Dermis blood vessel endothelial cell (primary cell): ENCODE measurements at places on chromosomes 16 and 17.

DNA sequence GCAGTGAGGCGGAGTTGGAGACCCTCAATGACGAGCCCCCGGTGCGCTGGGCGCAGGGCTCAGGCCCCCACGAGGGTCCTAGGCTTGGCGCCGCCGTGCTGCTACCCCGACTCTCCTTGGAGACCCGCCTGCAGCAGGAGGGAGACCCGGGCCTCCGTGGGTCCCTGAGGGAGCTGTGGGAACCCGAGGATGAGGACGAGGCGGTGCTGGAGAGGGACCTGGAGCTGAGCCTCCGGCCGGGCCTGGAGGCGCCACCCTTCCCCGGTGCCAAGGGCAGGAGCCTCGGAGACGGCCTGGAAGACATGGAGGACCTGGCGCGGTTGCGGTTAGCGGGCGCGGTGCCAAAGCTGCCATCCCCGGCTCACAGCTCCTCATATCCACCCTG, 2.3 kb downstream of the MYO15B start:
- DNase-seq = no peak

GRCh38 chr17:43860077-43860725, 13.2 kb downstream of the CD300LG start:
- DNase-seq = no peak

GRCh38 chr17:38326996-38327792, 16.6 kb downstream of the GPR179 start:
- DNase-seq = peak; percentile 38

GRCh38 chr16:89015271-89015859, 38.4 kb upstream of the CBFA2T3 start:
- DNase-seq = no peak

DNA sequence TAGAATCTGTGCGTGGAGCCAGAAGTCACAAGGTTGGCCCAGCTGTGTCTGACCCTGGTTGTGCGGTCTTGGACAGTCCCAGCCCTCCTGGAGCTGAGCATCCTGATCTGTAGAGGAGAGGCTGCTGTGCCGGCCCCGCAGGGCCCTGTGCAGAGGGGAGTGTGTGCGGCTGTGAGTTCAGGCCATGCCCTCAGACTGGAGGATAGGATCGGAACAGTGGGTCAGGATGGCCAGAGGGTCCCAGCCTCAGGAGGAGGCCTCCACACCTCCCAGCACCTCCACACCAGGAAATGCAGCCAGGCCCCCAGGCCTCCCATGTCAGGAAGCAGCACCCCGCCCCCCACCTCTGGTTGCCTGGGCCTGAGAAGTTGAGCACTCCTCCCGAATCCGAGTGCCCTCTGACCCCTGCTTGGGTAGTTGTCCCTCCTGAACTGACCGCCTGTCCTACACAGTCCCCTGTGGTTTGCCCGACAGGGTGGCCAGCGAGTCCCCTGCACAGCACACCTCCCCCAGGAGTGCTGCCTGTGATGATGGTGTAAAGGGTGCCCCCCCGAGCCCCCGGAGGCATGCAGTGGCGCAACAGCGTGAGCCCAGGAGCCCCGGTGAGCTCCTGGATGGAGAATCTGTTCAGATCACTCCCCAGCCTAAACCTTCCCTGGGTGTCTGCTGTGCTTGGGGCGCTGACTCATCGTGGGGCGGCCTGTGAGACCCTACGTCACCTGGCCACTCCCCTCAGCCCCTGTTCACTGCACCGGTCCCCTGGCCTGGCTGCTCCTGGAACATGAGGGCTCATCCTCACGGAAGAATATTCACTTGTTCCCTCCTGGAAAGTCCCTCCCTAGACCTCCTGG, 285.2 kb downstream of the SEC14L1 start:
- peak; percentile 59 for DNase-seq

GRCh38 chr17:74686761-74687160, 26.0 kb downstream of the CD300LF start:
- DNase-seq = no peak

DNA sequence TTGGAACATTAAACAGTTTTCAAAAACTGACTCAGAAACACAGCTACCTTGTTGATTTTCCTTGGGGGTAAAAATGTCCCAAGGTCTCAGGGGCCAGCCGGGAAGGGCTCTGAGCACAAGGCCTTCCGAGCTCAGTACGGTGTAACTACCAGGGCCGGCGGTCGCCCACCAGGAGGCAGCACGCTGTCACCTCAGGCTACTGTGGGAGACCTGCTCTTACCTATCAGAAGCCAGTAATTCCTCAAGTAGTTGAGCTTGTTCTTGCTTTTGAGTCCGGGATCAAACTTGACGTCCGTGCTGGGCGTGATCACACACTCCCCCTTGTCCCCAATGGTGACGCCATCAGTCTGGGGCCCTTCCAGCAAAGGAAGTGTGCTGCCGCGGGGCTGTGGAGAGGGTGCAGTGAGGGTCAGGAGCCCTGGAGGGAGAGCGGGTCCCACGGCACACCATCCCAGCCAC, 43.4 kb upstream of the ICAM2 start:
- DNase-seq = peak; percentile 74

DNA sequence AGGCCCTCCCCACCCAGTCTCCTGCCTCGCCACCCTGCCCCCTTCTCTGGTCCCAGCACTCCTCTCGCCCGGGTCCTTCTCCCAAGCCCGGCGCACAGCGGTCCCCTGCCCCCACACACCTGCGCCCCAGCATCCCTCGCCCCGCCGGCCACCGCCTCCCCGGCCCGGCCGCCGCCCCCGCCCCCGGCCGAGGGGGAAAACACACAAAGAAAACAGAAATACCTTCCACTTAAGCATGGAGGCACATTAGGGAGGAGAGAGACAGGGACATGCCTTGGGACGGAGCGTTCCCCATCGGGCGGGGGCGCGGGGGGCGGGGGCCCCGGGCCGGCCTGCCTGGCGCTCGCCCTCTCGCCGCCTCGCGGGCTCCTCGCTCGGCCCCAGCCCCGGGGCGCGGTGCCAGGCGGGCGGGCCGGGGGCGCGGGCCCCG, 326 bp downstream of the SRCIN1 start:
- no peak for DNase-seq

- no peak for DNase-seq
Observed at GRCh38 chr16:11752856-11753255, 10.2 kb upstream of the TXNDC11 start.

- no peak for DNase-seq
Observed at GRCh38 chr16:11224894-11225676, 30.9 kb downstream of the SOCS1 start.

GRCh38 chr17:301681-302299, 50.8 kb downstream of the RPH3AL start:
- DNase-seq = no peak

GRCh38 chr17:42311240-42312034, 23.1 kb downstream of the STAT5A start:
- no peak for DNase-seq

DNA sequence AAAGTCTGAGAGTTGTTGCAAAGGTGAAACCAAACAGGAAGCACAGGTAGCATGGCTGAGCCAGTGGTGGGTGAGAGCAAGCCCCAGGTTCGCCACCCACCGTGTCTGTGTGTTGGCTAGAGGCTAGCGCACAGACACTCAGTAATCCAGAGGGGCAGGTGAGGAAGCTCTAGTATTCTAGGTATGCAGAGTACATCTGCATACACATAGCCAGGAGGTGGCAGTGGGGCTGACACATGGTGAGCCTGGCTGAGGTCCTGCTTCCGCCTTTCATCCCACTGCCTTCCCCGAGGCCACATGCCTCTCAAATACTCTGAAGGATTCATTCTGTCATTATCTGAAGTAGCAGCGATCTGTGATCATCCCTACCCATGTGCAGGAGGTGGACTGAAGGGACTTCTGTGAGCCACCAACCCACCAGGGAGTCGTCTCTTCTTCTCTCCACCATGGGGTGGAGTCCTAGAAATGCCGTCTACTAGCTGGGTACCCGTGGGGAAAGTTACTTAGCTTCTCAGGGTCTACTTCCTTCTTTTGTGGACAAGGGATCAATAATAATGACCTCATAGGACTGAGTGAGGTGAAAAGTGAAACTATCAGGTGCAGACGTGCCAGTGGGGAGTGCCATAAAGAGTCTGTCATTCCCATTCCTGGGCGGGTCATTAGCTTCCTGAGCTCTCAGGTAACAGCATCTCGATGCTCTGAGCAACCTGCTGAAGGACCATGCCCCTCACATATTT, 36.0 kb upstream of the ICAM2 start:
- no peak for DNase-seq

- no peak for DNase-seq
Observed at GRCh38 chr16:27980076-27980775, 83.3 kb downstream of the GSG1L start.

GRCh38 chr16:228151-228851, 948 bp downstream of the LUC7L start:
- DNase-seq = peak; percentile 41

- no peak for DNase-seq
Observed at GRCh38 chr16:60407034-60407433, 1629.2 kb downstream of the CDH8 start.

DNA sequence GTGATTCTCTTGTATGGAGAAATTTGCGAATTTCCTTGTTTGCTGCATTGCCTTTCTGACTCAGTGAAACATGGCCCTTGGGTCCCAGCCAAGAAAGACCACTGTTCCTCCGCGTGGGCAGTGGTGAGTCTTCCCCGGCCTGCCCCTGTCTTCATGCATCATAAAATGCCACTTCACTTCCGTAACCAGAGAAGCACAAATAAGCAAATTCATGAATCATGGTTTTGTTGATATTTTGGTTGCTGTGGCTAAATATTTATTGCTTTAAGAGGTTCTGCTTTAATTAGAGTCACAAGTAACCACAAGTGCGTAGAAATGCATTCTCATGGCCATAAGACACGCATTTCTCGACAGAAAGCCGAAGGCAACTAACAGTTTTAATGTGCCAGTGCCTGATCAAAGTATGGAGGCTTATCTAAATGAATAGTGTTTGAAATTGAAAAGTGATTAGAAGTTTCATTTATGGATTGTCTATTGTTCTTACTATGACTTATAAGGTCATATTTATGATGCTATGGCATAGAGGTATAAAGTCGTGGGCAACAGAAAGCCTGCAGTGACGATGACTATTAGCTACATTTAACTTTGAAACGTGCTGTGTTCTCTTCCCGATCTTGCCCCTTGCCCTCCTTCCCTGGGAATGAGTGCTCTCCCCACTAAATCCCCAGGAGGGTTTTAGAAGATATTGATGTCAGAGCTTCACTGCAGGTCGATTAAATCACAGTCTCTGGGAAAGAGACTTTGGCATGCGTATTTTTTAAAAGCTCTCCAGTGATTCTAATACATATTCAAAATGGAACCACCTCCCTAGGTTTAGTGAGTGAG, 76.0 kb downstream of the WIPI1 start:
- DNase-seq = peak; percentile 87

DNA sequence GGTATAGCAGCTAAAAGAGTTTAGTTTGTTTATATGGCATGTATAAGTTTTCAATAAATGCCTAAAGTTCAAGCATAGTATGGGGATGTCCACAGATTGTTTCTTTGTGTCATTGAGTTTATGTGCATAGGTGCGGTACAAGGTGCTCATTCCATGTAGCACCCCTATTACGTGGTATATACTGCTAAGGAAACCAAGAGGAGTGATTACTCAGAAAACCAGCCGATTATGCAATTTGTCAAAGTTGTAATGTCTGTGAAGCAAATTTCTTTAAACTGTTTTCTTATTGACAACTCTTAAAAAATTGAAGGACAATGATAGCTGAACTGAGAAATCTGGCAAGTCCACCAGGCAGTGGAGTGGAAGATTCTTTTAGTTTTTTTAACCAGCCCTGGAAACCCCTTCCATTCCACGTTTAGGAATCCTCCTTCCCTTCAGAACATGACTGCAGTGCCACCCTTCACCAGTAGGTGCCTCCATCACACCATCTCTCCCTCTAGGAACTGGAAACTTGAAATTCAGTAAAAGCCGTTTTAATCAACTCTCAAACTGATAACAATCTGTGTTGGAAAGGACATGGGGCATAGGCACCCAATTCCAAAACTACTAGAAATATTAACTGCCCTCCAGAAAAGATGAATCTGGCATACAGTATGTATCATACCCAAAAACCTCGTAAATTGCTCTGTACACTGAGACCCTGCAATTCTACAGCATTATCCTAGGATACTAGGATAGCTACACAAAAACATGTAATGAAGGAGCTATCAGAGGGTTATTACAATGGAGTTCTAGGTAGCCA, 43.5 kb downstream of the REXO5 start:
- DNase-seq = peak; percentile 86

GRCh38 chr16:85975451-85975981, 76.6 kb downstream of the IRF8 start:
- no peak for DNase-seq

DNA sequence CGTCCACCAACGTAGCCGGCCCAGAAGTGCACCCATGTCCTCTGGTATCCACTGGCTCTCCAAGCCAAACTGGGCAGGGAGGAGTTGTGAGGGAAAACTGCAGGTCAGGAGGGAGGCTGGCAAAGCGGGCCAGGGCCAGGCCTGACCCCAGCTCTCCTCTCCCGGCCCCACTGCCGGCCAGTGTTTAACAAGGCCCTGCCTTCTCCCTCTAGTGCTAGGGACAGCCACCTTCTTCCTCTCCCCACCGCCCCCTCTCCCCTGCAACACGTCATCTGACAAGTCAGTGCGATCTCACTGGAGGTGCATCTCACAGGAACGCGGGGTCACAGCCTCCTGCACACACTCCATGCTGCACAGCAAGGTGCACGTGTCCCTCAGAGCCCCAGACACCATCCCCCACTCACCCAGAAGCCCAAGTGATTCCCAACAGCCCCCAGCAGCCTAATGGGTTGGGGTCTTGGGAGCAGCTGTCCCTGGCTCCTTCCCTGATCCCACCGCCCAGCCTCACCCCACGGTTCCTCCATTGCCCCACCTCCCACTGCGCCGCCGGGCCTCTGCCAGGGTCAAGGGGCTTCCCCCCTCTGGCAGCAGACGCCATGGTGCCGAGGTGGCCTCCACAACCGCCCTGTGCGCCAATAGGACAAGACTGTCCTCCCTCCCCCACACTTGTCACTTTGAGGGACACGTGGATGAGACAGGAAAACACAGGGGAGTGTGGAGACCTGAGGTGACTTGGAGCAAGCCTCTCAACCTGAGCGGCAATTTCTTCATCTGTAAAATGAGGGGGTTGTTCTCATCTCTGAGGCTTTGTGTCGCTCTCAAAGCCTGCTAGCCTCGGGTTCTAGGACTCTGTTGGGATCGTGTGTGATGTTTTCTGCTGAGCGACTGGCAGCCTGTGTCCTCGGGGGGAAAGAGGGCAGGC, 1.1 kb upstream of the ACE start:
- no peak for DNase-seq

DNA sequence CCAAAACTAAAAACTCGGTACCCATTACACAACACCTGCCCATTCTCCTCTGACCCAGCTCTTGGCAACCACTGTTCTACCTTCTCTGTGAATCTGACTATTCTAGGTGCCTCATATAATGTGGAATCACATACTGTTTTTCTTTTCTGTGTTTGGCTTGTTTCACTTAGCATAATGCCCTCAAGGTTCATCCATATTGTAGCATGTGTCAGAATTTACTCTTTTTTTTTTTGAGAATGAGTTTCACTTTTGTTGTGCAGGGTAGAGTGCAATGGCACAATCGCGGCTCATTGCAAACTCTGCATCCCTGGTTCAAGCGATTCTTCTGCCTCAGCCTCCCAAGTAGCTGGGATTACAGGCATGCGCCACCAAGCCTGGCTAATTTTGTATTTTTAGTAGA, 59.5 kb upstream of the RBL2 start:
- no peak for DNase-seq

GRCh38 chr17:17726458-17727060, 45.3 kb downstream of the RAI1 start:
- DNase-seq = peak; percentile 80

- no peak for DNase-seq
Observed at GRCh38 chr17:36918211-36918691, 19.0 kb upstream of the LHX1 start.
